ENCODE measurements at places on chromosomes 7 and 10.

DNA sequence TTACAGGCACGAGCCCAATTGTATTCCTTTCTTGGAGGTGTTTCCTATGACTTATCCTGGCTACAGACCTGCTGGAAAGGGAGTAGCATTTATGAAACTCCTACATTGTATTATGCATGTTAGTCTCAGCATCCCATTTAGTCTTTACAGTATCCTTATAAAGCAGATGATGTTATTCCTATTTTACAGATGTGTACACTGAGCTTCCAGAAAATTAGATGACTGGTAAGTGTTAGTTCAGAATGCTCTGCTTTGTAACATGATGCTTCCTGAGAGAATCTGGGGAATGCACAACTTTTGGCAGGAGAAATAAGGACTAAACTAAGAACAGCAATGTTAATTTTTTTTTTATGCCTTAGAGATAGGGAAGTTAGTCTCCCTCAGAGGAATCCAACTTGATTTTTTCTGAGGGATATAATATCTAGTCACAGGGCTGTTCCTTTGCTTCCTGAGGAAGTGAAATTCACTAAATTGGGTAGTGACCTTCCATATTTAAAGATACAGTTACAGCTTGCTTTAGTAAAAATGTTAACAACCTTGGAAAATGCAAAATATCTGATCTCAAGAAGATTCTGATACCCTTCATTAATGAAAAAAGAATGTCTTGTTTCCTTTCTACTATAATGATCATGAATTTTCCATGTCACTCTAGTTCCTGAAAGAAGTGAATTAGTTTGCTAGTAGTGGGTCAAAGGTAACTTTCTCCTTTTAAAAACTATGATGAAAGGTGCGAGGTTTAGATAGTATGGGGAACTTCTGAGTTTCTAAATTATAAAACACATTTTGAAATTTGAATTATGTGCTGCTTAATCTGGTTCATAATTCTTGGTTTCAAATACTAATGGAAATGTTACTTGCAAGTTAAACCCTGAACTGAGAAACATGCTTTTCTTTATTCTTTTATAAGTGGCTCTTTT, 194.0 kb upstream of the PRPS1L1 start:
- DNase-seq, result peak; percentile 92

GRCh38 chr7:3165681-3166580, 122.3 kb upstream of the CARD11 start:
- DNase-seq, result no peak

DNA sequence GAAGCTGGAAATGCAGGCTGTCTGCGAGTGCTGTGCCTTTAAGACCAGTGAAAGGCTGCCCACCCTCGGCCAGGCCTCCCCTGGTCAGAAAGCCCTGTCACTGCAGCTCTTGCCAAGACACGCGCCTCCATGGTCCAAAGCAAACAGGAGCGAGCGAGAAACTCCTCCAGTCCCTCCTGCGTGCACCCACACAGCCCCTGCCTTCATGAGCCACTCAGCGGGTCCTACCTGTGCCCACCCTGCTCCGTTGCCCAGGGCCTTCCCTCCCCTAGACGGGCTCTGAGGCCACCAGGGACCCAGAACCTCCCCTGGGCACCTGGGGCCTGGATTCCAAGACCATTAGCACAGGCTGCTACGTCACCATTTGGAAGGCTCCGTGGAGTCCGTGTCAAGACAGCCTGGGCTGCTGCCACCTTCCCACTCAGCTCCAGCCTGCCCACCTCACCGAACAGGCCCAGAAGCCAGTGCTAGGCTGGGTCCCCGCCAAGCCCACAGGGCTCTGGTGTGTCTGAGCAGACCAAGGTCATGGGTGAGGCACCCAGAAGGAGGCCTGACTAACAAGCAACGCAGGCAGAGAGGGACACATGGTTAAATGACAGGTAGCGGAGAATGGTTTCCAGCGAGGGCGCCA, 144.5 kb downstream of the NEURL1 start:
- DNase-seq, result no peak

DNA sequence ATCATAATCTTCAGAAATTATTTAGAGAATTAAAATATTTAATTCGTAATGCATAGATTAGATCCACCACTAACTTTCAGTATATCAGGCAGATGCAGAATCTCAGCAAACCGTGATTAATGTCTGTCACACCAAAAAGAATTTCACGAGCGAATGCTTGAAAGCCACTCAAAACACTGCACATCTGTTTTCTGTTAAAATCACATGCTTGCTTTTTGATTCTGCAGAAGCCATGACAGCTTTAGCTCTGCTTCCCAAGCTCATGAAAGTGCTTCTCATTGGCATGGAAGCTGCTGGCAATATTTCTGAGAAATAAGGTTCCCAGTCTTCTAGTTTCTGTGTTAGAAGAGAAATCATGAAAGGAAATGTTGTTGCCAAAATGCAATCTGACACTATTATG, 837.8 kb upstream of the LRRN3 start:
- no peak for DNase-seq

- DNase-seq, result no peak
Observed at GRCh38 chr7:130963339-130963738, 229.3 kb upstream of the KLF14 start.

GRCh38 chr10:34751272-34751671, 63.8 kb downstream of the PARD3 start:
- no peak for DNase-seq

GRCh38 chr10:94205396-94205831, 157.3 kb downstream of the NOC3L start:
- DNase-seq, result no peak

DNA sequence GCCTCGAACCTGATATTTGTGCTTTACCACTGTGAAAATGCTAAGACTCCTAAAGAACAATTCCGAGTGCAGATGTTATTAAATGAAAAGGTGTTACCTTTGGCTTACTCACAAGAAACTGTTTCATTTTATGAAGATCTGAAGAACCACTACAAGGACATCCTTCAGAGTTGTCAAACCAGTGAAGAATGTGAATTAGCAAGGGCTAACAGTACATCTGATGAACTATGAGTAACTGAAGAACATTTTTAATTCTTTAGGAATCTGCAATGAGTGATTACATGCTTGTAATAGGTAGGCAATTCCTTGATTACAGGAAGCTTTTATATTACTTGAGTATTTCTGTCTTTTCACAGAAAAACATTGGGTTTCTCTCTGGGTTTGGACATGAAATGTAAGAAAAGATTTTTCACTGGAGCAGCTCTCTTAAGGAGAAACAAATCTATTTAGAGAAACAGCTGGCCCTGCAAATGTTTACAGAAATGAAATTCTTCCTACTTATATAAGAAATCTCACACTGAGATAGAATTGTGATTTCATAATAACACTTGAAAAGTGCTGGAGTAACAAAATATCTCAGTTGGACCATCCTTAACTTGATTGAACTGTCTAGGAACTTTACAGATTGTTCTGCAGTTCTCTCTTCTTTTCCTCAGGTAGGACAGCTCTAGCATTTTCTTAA, 47.7 kb downstream of the MINPP1 start:
- DNase-seq, result no peak

GRCh38 chr10:78726171-78726570, 342.6 kb upstream of the ZMIZ1 start:
- no peak for DNase-seq

GRCh38 chr7:19397911-19398310, 252.7 kb upstream of the FERD3L start:
- peak; percentile 82 for DNase-seq

- no peak for DNase-seq
Observed at GRCh38 chr7:71349682-71350481, 217.9 kb downstream of the GALNT17 start.

DNA sequence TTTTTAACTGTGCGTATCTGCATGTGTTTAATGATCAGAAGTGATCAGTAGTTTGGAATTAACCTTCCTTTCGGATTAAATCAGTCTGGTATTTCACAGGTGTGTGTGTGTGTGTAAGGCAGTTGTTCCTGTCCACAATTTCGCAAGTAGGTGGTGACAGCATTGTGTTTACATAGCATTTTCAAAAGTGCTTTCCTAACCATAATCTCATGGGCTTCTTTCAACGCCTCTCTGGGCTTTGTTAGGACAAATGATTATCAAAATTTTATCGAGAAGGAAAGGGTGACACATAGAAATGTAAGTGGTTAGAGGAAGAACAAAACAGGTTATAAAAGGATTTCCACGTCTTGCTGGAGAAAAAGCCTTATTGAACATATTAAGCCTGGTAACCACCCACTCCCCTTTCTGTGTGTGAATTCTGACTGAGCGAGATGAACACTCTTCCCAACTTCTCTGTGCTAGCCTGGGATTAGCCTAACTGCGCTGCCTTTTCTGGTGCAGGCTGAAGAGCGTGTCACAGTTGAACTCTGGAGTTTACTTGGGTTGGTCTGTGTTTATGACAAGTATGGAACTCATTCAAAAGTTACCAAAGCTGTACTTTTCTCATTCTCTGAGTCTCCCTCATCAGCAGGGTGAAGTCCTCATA, 292.3 kb upstream of the PITRM1 start:
- no peak for DNase-seq

DNA sequence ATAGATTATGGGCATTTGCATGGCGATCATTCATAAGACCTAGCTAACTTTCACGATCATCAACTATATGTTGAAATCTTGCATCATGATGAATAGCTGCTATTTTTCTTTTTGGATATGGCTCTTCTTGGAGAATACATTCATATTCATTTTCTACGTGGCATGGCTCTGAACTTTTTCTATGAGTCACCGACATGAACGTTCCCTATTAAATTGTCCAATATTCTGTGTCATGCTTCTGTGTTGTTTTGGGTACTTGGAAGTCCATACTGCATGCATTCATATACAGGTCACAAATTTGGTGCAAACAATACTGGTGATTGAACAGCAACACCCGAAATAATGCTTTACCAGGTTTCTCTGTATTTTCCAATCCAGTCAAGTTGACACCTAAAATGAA, 37.9 kb upstream of the ANKRD1 start:
- DNase-seq, result no peak

GRCh38 chr10:84739641-84740040, 411.3 kb downstream of the CCSER2 start:
- DNase-seq, result no peak

GRCh38 chr7:138750901-138751464, 46.8 kb upstream of the TMEM213 start:
- DNase-seq, result no peak

GRCh38 chr7:70893971-70894715, 237.8 kb upstream of the GALNT17 start:
- DNase-seq, result no peak

DNA sequence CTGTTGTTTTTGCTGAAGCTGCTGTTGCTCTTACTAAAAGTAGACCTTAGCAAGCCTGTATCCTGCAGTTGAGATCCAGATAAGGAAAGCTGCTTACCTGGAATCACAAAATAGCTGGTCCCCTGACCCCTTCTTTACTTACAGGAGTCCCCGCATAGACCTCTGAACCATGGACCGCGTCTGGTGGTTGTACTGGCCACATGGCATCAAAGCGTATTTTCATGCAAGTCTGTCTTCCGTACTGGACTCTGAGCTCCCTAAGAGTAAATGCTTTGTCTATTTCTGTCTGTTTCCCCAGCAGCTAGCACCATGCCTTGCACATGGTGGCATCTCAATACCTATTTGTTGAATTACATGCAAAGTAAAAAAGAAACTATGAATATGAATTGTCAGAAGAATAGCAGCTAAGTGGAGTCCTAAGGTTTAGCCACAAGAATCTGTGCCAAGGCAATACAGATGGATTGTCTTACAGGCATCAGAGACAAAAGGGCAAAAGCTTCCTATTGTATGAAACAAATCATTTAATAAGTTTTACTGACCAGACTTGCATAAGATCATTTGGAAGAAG, 159.2 kb downstream of the PAXIP1 start:
- DNase-seq, result no peak

DNA sequence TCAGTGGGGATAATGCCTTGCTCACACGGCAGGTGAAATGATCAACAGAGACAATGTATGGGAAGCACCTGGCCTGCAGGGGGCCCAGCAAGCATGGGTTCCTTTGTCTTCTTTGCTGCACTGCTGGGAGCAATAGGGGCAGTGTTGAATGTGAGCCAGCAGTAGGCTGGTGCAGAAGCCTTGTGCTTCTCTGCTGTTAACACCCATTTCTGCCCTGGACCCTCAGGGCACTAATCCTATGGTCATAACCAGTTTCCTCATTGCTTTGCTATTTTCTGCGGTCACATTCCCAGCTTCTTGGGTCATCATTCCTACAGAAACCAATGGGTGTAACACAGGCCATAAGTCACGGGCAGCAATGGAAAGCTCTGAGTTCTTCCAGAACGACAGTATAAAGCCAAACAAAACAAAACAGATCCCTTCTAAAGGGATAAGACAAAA, 10.9 kb upstream of the LGI1 start:
- no peak for DNase-seq

- DNase-seq, result no peak
Observed at GRCh38 chr7:84263106-84263505, 68.5 kb upstream of the SEMA3A start.
